ENCODE measurements at places on chromosomes 6 and 20.

DNA sequence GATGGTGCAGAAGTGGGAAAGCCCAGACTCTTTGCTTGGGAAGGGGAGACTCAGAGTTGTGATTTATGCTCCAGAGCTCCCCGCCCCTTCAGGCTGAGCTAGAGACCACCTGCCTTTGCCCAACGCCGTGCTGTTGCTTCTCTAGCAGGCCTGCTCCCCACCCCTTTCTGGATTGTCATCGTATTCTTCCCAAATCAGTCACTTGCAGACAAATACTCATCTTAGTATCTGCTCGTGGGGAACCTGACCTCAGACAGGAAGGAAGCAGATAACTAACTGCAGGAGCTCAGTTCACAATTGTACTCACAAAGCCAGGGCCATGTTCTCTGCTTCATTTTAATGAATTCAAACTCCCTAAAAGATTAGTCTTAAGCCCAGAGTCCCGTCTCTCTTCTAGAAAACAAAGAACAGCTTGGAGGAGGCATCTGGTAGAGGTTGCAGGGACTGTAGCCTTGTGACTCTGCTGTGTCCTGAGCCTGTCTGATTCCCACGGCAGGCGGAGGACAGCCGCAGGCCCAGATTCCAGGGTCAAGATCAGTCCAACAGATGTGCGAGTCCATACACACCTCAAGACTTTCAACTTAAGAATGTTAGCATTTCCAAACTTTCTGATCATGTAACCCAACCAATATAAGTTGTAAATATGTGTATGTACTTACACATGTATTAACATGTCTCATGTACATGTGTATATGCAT, 57.2 kb upstream of the GGTLC1 start:
- peak; percentile 13 for DNase-seq

DNA sequence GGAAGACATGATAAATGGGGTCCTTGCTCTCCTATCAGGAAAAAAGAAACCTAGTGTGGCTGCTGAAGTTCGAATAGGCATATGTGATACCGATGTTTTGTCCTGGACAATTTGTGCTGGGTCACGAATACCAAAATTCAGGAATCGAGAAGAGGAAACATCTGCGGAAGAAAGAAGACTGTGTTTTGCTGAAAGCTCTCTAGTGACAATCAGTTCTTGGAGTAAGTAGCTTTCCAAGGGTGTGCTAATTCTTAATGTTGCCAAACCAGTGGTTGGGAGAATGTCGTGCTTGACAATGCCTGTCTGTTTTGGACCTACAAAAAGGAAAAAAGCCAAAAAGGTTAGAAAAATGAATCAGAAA, 956.1 kb downstream of the PHF3 start:
- DNase-seq: no peak

DNA sequence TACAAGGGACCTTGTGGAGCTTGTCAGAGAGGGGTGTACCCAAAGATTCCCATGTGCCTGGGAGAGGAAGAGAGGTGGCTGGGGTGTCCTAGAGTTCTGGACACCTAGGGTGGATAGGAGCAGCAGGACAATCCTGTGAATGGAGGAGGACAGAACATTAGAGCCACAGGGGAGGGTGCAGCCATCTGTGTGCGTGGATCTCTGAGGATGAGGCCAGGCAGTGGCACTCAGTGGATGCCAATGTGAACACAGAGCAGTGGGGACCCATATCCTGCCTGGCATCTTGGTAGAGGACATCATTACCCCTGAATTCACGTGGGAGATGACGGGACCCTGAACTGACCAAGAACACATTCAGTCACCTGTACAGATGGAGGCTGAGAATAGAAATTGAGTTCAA, 205.3 kb downstream of the CD83 start:
- DNase-seq: no peak

DNA sequence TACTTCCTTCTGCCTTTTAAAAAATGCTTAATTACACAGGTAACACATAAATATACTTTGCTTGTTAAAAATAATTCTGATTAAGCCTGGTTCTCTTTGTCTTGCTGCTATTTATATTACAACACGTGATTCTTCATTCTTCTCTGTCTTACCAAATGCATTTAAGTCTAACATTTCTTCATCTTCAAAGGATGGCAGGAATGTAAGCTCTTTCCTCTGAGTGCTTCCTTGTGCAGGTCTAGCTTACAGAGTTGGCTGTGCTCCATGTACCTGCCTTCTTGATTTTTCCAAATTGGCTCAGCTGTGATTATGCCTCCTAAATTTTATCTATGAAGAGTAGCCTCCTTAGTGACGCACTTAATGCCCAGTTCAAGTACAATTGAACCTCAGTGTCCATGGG, 44.4 kb downstream of the RNF144B start:
- no peak for DNase-seq

DNA sequence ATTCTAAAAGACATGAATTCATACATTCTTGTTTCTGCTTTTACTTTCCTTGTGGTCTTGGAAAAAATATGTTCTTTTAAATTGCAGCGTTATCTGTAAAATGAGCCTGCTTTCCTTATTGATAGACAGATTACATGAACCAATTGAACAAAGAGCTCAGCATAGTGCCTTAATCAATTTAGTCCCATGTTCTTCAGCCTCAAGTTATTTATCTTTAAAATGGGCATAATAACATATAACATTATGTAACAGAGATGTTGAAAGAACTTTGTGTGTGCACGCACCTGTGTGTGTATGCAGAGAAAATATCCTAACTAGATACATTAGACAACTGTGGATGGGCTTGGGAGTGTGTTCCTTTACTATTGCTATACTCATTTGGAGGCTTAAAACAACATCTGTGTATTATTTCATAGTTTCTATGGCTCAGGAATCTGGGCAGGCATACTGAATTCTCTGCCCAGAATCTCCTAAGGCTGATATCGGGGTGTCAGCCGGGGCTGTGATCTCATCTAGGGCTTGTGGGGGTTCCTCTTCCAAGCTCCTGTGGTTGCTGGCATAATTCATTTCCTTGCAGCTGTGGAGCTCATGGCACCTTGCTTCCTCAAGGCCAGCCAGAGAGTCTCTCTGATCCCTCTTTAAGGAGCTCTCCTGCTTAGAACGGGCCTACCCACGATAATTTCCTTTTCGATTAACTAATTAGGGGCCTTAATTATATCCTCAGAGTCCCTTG, 194.1 kb downstream of the ARID1B start:
- no peak for DNase-seq

- DNase-seq: peak; percentile 26
These were observed 56.0 kb upstream of the DDR1 start for GRCh38 chr6:30828027-30828962.

DNA sequence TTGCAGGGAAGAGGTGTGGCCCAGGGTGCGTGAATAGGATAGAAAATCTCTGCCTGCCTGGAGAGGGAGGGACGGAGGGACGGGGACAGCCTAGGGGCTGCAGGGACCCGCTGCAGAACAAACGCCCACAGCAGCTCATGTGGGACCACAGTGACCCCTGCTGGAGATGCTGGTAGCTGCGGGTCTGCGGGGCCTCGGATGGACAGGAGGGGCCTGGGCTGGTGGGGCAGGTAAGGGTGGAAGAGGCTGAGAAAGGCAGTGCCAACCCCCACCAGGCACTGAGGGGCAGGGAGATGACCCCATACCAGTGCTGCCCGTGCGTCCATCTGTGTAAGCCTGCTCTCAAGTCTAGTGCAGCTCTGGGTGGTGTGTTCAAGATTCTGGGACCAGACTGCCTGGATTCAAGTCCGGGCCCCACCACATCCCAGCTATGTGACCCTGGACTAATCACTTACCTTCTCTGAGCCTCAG, 39.4 kb downstream of the KIAA1755 start:
- DNase-seq: peak; percentile 46

DNA sequence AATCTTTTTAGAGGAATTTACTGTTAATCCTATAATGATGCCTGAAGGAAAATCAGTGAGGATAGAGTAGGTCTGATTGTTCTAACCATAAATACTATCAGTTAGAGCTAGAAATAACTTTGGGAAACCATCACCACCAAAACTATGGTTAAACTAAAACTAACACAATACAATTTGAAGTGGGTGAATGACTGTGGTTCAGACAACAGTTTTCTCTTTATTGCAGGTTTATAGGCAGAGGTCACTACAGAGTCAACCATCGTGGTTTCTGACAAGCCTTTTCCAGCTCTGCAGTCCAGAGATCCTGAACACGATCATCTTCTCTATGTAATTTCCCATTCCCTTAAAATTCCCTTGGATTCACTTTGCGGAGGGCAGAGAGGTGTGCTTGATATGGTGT, 134.3 kb downstream of the IBTK start:
- DNase-seq: no peak
